ENCODE measurements at places on chromosomes 2 and 18.

DNA sequence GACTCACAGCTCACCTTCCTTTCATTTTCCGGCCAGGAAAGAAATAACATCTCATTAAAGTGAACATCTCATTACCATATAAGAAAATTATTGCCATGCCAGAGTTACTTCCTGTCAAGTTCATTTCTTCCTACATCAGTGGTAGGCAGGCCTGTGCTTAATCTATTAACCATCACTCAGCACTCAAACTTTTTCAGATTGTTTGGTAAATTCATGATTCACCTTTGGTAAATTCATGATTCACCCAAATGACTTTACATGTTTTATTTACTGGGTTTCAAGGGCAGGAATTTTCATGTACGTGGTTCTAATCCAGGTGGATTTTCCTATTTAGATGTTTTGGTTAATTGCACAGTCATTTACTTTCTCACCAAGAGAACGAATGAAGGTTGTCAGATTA is 116.5 kb downstream of the CSRNP3 start:
- no peak for DNase-seq

- DNase-seq = no peak
These were observed 81.2 kb downstream of the UGGT1 start for GRCh38 chr2:128172191-128172590.

GRCh38 chr2:221653182-221653581 is 81.1 kb upstream of the EPHA4 start:
- no peak for DNase-seq

GRCh38 chr18:9091066-9091476 is 11.4 kb upstream of the NDUFV2 start:
- DNase-seq = peak; percentile 77
